Mesothelial cell of epicardium (in vitro differentiated cells): ENCODE measurements at places on chromosomes 11 and 22. TPM values are rescaled to one million over a fixed set of nuclear protein-coding genes. Genes with fewer than 3 reads are reported as not detected.

The SCGB1A1 gene
- not detected in 3 replicates for total RNA-seq

DNA sequence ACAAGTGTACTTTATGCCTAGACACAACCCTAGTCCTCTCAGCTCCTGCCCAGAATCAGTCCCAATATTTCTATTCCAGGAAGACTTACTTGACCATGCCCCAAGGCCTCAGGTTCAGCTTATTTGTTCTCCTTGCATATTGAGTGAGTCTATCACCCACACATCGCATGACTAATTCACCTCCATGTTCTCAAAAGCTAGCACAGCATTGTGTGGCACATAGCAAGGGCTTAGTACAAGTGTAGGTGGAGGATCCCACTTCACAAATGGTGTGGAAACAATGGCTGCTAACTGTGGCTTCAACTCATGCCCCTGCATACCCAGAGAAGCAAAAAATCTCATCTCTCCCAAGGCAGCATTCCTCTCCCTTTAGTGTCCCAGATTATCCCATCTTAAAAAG lies 602.6 kb upstream of the API5 start:
- DNase-seq: no peak

- DNase-seq: no peak
Observed at GRCh38 chr11:841981-842369, 354 bp downstream of the POLR2L start.

GRCh38 chr11:19975414-19975990 lies 184.8 kb downstream of the DBX1 start:
- no peak for DNase-seq
